SIG-M5 (cell line): ENCODE measurements at places on chromosomes 3 and 15.

DNA sequence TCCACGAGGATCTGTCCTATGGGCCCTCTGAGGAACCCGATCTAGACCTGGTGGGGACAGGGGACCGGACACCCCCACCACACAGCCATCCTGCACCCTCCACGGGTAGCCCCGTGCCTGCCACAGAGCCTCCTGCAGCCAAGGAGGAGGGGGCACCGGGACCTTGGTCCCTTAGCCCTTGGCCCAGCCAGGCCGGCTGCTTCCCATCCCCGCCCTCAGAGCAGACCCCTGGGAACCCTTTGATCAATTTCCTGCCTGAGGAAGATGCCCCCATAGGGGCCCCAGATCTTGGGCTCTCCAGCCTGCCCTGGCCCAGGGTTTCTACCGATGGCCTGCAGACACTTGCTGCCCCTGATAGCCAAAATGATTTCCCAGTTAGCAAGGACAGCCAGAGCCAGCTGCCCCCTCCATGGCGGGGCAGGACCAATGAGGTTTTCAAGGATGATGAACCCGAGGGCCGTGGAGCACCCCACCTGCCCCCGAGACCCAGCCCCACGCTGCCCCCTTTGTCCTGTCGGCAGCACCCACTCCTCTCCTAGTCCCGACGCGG is 91.5 kb downstream of the TBC1D2B start:
- DNase-seq: no peak

GRCh38 chr3:177459401-177459800 is 262.1 kb upstream of the TBL1XR1 start:
- no peak for DNase-seq

- no peak for DNase-seq
Observed at GRCh38 chr3:13141183-13141582, 68.0 kb upstream of the IQSEC1 start.

DNA sequence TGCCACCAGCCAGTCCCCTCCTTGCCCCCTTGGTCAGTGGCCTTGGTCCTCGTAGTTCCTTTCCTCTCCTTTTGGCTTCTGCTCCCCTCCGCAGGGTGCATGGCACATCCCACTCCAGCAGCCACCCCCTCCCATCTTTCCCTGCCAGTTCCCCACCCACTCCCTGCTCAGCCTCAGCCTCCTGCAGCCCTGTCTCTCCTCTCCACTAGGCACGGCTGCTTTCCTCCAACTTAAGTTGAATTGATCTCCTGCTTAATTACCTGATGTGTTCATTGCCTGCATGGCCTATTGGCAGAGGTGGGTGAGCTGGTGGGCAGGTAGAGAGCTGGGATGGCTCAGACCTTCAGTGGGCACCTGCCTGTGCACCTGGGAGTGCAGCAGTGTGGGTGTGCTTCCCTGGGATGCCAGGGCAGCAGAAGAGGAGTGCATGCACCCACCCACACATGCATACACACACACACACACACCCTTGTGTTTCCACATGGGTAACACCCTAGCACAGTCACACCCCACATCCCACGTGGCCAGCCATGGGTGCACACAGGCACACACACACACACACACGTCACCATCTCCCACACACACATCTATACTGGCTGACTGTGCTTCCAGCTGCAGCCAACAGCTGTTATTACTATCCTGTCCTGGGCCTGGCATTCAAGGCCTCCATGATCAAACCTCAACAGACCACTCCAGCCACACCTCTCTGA is 30.9 kb downstream of the C3orf18 start:
- DNase-seq: no peak

- no peak for DNase-seq
Observed at GRCh38 chr3:4976109-4976508, 3.1 kb upstream of the BHLHE40 start.

GRCh38 chr3:31839144-31839917 is 141.7 kb downstream of the OSBPL10 start:
- no peak for DNase-seq

GRCh38 chr3:65265942-65266590 is 578.3 kb upstream of the ADAMTS9 start:
- DNase-seq: no peak

GRCh38 chr3:139339219-139339906 is 4.5 kb upstream of the MRPS22 start:
- DNase-seq: peak; percentile 7

GRCh38 chr3:4824926-4825325 is 154.3 kb upstream of the BHLHE40 start:
- DNase-seq: no peak

DNA sequence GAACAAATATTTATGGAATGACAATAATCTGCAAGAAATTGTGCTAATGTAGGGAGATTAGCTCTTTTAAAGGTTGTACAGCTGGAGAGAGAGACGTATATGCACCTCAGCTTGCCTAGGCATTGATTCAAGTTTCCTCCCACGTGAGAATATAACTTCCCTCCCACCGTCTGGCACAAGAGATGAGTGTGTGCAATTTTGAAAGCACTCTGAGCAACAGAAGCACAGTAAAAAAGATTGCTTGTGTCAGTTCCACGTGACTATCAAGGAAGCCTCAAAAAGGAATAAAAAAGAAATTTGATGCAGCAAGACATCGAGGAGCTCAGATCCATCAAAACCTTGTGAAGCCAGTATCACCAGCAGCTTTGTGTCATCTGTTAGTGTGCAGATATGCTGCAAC is 435.3 kb downstream of the TUSC7 start:
- no peak for DNase-seq

- no peak for DNase-seq
Observed at GRCh38 chr3:14536837-14537589, 3.1 kb downstream of the GRIP2 start.

DNA sequence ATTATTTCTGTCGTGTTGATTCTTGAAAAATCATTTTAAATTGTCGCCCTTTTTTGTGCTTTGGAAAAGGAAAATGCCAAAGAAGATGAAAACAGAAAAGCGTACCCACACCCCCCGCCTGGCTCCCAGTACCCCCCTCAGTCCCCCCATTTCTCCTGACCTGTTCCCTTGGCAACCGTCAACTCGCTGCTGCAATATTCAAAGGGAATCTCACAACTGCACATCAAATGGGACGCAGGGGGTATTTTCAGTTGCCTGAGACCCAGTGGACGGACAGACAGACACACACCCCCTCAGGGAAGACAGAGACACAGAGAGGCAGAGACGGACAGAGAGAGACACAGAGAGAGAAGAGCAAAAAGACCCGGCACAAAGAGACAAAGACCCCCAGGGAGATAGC is 83.5 kb upstream of the PRR20G start:
- no peak for DNase-seq

GRCh38 chr3:177478170-177478867 is 281.0 kb upstream of the TBL1XR1 start:
- DNase-seq: no peak

- DNase-seq: no peak
Observed at GRCh38 chr3:1191026-1191425, 98.2 kb downstream of the CNTN6 start.

DNA sequence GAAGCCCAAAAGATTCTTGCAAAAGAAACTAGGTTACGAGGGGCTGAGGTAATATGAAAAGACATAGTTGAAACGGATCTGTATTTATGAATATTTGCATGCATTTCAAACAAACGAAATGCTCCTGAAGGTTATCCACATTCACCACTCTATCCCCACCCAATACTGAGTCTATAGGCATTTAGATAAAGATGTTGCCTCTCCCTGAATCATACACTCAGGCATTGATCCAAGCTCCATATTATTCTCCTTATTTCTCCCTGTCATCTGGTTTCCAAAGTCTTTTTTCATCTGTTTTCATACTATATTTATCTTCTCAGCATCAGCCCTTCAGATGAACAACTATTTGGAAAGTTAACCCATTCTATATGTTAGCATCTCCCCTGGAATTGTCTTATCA is 492.5 kb upstream of the TGFBR2 start:
- DNase-seq: no peak

- DNase-seq: no peak
Observed at GRCh38 chr3:20846066-20846465, 660.1 kb upstream of the SGO1 start.

- DNase-seq: no peak
Observed at GRCh38 chr15:57505056-57505715, 86.5 kb upstream of the MYZAP start.

GRCh38 chr3:106691476-106691875 is 685.8 kb upstream of the CCDC54 start:
- no peak for DNase-seq

DNA sequence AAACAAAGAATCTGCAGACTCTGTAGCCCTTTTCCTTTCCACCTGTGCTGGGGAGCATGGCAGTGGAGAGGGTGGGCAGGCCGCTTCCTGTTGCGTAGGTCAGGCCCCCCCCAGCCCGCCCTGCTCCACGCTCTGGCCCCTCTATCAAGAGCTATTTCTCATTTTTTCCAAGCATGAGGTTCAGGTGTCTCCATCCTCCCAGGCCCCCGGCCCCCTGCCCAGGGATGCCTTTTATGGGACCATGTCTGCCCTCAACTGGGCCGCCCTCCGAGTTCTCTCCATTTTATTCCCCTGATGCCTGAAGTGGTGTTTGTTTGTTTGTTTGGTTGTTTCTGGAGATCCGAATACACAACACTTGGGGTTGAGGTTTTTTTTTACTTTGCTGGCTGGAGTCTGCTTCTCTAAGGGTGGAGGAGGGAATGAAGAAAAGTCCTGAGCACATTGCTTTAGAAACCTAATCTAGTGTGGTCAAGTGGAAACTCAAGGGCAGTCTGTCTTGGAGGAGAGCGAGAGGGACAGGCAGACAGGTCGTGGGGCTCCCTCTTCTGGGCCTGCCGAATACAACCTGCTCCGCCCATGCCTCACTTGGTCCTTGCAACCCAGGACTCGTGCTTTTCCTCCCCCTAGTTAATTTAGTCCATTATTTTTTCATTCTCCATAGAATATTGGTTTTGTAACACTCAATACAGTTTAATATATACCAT is 176.5 kb upstream of the LYSMD4 start:
- no peak for DNase-seq

DNA sequence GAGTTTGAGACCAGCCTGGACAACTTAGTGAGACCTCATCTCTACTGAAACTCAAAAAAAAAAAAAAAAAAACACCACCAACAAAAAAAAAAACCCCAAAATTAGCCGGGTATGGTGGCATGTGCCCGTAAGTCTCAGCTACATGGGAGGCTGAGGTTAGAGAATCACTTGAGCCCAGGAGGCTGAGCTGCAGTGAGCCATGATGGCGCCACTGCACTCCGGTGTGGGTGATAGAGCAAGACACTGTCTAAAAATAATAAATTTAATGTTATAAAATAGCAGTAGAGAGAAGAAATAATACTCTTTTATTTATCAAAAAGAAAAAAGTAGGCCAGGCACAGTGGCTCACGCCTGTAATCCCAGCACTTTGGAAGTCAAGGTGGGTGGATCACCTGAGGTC is 17.4 kb downstream of the RCCD1 start:
- DNase-seq: no peak

DNA sequence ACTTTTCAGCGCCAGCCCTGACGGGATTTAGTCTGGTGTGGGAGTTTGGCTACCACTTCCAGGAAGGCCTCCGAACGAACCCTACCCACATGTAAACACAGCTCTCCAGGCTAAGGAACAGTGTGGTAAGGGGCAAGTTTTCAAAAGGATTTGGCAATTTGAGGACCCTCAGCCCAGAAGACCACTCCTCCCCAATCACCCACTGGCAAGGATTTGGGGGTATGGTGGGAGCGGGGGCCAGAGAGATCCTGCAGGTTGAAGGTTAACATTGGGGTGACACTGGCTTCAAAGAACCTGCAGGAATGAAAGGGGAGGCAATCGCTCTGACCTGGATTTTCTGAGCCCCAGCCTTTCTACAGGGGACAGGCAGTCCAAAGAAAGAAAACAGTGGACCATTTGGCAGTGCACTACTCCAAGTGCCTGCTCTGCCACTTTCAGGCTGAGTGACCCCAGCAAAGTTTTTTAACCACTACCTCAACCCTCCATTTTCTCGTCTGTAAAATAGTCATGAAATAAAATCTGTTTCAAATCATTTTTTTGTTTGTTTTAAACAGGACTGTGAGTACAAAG is 34.5 kb downstream of the ZIC4 start:
- DNase-seq: no peak

DNA sequence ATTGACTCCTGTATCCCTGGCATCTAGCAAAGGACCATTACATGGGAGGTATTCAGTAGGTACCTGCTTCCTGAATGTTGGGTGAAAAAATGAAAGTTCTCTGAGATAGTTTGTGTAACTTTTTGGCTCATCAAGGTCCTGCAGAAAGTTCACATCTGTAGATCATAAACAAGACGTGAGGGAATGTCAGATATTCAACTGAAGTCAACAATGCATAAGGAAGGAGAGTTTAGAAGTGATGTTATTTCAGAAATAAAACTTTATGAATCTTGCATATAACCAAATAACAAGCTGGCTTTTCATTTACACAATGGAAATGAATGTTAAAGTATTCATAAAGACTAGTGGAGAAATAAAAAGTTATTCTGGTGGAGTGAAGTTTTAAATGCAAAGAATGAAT is 73.4 kb upstream of the RBMS3 start:
- no peak for DNase-seq

DNA sequence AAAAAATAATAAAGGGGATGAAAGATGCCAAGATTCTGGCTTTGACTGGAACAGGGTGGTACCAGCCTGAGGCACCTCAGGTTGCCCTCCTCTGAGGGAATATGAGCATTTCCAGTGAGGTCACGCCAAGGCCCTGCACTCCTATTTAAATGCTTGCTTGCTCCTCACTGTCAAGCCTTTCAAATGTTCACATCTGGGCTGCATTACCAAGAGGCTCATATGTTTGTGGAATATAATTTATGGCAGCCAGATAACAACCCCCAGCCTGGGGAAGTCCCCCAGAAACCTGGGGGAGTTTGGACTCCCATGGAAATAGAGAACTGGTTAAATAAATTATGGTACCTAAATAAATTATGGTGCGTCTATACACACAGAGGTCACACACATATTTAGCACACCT is 88.4 kb downstream of the FRMD4B start:
- no peak for DNase-seq

DNA sequence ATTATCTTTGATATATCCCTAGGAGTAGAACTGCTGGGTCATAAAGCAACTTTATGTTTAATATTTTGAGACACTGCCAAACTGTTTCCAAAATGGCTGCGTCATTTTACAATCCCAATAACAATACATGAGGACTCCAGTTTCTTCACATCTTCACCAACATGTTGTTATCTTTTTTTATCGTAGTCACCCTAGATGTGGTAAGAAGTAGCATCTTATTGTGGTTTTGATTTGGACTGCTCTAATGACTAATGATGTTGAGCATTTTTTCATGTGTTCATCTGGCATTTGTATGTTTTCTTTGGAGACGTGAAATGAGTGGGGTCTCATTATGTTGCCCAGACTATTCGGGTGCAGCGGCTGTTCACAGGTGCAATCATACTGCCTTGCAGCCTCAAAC is 83.8 kb downstream of the MAP4 start:
- DNase-seq: no peak

- DNase-seq: no peak
Observed at GRCh38 chr3:129087138-129087702, 26.6 kb downstream of the GP9 start.

DNA sequence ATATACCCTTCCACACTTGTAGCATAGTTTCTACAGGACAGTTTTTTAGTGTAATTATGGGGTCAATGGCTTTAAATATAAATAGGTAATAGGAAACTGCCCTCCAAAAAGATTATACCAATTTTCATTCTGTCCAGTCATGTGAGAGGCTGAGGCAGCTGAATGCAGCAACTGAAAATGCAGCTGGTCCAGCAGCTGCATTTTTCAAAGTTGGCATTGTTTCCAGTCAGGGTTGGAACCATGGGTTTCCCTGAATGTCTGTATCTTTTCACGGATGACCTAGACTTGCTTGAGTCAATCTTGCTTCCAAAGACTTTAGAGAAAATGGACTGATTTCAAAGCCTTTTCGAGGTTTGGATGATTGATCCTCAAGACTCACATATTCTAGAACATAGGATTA is 9.9 kb upstream of the KNL1 start:
- DNase-seq: no peak
